ENCODE measurements at places on chromosomes 13 and 19. TPM values are rescaled to one million over a fixed set of nuclear protein-coding genes. Genes with fewer than 3 reads are reported as not detected.
A peak's percentile ranks its signal among the peaks of the same experiment; 100 is the strongest.

DNA sequence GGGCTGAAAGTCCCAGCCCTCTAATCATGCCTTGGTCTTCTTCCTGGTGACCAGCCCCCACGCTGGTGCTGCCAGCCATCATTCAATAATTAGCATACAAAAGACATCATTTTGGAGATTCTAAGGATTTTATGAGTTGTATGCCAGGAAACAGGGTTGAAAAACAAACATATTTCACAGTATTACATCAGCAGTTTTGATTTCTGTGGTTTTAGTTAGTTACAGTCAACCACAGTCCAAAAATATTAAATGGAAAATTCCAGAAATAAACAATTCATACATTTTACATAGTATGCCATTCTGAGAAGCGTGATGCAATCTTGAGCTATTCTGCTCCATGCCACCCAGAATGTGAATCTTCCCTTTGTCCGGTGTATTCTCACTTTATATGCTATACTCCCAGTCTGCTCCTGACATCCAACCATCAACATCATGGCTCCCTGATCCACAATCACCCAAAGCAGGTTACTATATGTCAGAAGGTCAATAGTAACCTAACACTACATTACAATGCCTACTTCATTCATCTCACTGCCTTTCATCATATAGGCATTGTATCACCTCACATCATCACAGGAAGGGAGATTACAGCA, 49.2 kb downstream of the STOML3 start:
- DNase-seq = no peak

DNA sequence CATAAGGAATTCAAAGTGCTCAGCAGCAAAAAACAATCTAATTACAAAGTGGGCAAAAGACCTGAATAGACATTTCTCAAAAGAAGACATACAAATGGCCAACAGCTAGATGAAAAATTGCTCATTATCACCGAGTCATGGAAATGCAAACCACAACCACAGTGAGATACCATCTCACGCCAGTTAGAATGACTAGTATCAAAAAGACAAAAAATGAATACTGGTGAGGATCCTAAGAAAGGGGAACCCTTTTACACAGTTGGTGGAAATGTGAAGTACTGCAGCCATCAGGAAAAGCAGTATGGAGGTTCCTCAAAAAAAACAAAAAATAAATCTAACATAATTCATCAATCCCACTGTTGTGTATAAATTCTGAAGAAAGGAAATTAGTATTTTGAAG, 1206.1 kb downstream of the EFNB2 start:
- DNase-seq = no peak

- DNase-seq = no peak
Observed at GRCh38 chr19:4473763-4474513, 1.8 kb downstream of the HDGFL2 start.

DNA sequence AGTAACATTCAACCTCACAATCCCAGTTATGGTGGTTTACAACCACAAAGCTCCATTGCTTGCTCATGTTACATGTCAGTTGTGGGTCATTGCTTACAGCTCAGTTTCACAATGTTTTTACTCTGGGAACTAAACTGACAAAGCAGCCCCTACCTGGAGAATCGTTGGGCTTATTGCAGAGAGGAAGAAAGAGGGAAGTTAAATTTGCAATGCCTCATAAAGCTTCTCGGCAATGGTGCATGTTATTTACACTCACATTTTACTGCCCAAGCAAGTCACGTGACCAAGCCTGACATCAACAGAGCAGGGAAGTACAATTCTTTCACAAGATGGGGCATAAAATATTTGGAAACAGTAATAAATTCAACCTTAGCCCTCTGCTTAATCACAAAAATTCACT, 441.6 kb downstream of the TDRD3 start:
- DNase-seq = no peak

GRCh38 chr19:29964171-29964570, 22.1 kb downstream of the URI1 start:
- no peak for DNase-seq

DNA sequence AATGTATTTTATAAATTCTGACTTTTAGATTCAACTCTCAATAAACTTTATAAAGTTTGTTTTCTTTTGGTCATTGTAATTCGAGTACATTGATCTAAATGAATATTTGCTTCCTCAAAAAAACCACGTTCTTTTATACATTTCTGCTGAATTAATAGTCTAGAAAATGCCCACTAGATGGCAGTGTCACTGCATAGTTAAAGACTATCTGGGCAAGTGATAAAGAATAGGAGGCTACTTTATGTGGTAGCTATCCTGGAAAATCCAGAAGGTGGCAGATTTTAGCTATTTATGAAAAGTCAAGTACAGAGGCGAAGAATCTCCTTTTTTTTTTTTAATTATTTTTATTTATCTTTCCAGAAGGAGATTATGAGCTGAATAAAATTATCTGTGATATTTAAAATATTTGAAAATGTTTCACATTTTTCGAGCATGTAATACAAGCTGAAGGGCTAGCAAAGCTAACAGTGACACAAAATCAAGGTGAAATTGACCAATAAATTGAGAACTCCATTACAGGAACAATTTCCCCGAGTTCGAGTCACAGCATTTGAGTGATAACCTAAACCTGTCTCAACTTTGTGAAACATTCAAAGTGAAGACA, 221.8 kb downstream of the OLFM4 start:
- no peak for DNase-seq

DNA sequence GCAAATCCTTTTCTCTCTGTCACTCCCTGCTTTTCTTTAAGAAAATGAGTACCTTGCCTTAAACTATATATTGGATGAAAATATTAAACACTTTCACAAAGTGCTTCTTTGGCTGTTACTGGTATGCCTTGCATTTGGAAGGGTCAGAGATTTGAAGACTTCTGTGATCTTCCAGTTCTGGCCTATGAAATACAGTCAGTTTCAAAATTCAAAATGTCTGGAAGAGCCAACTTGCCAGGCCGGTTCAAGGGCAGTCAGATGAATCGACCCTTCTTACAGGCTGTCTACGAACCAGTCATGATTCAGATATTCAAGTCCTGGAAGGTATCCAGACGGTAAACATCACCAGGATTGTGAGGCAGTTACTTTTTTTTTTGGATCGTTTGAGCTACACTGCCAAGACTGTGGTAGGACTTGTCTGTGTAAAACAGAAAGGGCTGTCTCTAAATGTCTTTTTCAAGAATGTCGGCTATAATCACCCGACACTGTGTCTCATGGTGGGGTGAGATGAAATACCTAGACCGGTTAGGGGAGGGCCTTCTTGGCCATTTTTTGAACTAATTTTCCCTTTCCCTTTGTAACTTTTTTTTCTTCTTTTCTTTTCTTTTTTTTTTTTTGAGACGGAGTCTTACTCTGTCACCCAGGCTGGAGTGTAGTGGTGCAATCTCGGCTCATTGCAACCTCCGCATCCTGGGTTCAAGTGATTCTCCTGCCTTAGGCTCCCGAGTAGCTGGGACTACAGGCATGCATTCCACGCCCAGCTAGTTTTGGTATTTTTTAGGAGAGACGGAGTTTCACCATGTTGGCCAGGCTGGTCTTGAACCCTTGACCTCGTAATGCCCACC, 11.2 kb downstream of the ACTN4 start:
- no peak for DNase-seq

- peak; percentile 67 for DNase-seq
Observed at GRCh38 chr13:59247171-59247570, 916.6 kb downstream of the DIAPH3 start.

DNA sequence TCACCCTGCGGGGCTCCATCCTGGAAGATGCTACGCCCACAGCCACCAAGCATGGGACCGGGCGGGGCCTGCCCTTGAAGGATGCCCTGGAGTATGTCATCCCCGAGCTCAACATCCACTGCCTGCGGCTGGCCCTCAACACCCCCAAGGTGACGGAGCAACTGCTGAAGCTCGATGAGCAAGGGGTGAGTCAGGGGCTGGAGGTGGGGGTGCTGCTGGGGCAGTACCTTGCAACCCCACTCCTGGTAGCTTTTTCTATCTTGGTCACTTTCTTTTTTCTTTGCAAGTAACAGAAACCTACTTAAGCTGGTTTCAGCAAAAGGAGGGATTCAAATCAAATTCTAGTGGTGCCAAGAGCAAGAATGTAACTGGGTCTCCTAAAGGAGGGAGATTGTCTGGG, 124.1 kb downstream of the DPF1 start:
- no peak for DNase-seq

- no peak for DNase-seq
Observed at GRCh38 chr19:19209372-19209771, 2.4 kb upstream of the NCAN start.

FFAR2 gene
- 0.11 TPM for total RNA-seq

ZNF682 gene
- 6.3 TPM for total RNA-seq

CLEC17A gene
- total RNA-seq = not detected

MAMSTR gene
- total RNA-seq = 4.8 TPM

PCDH8 gene
- total RNA-seq = not detected

TICAM1 gene
- total RNA-seq = 7.4 TPM

Data from Right ventricle myocardium superior (tissue), 1 donor.